Myocyte (in vitro differentiated cells): ENCODE measurements at places on chromosomes 5 and 9. TPM values are rescaled to one million over a fixed set of nuclear protein-coding genes. Genes with fewer than 3 reads are reported as not detected.
A peak's percentile ranks its signal among the peaks of the same experiment; 100 is the strongest.

GRCh38 chr5:61342071-61342501 is 10.0 kb downstream of the ZSWIM6 start:
- peak; percentile 58 for DNase-seq

GRCh38 chr5:89308606-89309040 is 425.6 kb upstream of the MEF2C start:
- no peak for DNase-seq

- DNase-seq: peak; percentile 65
Observed at GRCh38 chr5:145856285-145856818, 16.5 kb downstream of the GRXCR2 start.

DNA sequence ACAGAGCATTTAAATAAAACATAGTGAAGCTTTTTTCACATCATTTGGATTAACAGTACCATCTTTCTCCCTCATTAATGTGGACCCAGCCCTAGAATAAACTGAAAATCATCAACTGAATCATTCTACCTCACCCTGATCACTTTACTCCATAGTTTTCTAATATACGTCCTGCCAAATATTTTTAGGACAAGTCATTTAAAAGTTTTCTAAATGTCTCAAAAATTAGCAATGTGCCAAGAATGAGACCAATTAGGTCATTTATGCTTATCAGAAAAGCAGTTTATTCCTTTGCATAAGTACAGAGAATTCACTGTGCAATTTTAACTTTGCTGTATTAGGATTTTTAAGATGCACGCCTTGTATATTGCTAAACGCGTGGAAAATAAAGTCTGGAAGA is 284.4 kb downstream of the PIK3R1 start:
- no peak for DNase-seq

DNA sequence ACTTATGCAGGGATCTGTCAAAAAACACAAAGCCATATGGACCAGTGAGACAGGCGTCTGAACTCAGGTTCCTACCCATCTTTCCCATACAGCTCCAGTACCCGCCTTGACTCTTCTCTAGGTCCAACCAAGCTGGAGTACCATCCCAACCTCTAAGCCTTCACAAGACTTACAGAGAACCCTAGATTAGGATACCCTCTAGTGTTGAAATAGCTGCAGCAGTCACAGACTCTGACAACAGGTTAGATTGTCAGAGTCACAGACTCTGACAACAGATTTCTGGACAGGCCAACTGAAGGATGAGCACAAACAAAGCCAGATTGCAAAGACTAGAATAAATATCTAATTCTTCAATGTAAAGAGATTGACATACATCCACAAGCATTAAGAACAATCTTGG is 266.1 kb downstream of the GRIA1 start:
- no peak for DNase-seq

Gene KCNN2
- total RNA-seq: not detected in 2 replicates

Gene SPINK4
- total RNA-seq: not detected in 2 replicates

Gene SPATA31C1
- not detected in 2 replicates for total RNA-seq
